ENCODE measurements at places on chromosomes 1 and 21.
A peak's percentile ranks its signal among the peaks of the same experiment; 100 is the strongest.

- no peak for DNase-seq
Observed at GRCh38 chr21:40047993-40048730, 180.9 kb downstream of the PCP4 start.

- DNase-seq, result no peak
Observed at GRCh38 chr1:243487649-243488227, 231.9 kb downstream of the SDCCAG8 start.

DNA sequence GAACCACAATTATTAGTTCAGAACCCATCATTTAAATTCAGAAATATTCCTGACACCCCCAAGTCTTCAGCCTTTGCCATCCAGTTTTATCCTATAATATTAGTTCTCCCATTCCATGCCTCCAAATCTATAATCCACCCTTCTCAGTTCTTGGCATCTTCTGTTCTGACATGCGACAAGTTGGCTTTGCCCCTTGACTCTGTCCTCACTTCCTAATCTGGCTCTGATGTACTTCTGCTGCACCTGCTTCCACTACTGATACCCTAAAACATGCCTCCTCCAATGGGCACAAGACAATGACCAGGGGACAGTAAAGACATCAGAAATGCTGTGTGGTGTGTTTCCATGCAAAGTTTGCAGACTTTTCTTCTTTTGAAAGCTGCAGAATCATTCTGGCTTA is 17.1 kb upstream of the FBXO28 start:
- DNase-seq, result no peak

DNA sequence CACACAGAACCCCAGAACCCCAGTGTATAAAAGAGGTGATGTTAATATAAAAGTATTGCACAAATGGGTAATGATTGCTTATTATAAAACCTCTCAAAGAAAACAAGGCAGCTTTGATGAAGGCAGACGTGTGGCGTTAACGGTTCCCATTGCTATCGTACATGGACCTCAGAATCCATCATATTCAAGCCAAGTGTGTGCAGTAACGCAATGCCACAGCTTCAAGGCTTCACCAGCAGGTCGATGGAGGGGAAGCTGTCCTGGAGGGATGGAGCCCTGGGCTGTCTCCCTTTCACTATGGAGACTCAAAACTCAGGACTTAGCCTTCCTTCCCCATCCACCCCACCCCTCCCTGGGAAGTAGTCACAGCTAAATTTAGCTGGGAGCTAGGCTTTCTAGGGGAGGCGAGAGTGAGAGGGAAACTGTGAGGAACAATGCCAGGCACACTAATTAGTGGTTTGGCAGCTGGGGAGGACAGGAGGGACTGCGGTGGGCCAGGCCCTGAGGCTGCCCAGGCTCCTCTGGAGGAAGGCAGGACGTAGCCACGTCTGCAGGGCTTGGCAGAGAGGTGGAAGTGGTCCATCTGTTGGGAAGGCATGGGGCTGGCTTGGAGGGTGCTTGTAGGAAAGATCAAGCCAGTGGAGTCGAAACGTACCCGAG is 121.2 kb downstream of the HMGB4 start:
- peak; percentile 57 for DNase-seq

GRCh38 chr1:166121010-166121409 is 45.8 kb downstream of the FAM78B start:
- no peak for DNase-seq
